ENCODE measurements at places on chromosomes 16 and 17.

DNA sequence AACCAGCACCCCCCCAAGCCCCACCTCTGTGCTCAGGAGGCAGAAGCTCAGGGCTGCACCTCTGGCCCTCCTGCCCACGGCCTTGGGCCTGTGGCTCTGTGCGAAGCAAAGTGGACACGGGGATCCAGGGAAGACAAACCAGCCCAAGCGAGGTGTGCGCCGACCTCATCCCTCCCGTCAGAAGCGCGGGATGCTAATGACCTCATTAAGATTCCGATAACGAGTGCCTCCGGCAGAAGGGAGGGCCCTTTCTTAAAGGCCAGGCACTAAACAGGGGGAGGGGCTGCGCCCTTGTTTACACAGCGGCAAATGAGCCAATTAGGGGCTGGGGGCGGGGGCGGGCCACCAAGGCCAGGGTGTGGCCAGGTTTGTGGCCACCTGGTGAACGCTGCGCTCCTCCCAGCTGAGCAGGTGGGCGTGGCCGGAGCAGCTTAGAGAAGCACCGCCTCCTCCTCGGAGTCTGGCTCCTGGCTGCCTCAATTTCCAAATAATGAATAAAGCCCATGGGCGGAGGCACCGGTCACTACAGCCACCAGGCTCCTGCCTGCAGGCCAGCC, 3.2 kb downstream of the CBX4 start:
- DNase-seq = peak; percentile 75

DNA sequence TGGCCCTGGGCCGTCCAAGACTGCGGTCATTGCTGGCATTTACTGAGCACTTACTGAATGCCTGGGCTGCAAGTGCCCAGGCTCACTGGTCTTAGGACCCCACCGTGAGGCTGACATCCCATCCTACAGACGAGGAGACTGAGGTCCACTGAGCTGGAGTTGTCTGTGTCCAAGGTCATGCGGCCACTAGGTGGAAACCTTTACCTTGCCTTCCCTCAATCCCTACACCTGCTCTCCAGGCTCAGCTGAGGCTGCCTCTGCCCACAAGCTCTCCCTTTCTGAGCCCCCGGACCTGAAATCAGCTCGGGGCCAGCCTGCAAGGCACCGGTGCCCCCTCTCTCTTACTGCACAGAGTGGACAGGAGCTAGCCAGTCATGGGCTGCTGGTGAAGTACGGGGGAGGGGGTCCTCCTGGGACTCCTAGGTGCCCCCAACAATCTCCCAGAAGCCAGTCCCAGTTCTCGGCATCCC, 1.5 kb downstream of the CASKIN1 start:
- DNase-seq = peak; percentile 73

GRCh38 chr17:77645072-77646045, 313.1 kb upstream of the TNRC6C start:
- no peak for DNase-seq

DNA sequence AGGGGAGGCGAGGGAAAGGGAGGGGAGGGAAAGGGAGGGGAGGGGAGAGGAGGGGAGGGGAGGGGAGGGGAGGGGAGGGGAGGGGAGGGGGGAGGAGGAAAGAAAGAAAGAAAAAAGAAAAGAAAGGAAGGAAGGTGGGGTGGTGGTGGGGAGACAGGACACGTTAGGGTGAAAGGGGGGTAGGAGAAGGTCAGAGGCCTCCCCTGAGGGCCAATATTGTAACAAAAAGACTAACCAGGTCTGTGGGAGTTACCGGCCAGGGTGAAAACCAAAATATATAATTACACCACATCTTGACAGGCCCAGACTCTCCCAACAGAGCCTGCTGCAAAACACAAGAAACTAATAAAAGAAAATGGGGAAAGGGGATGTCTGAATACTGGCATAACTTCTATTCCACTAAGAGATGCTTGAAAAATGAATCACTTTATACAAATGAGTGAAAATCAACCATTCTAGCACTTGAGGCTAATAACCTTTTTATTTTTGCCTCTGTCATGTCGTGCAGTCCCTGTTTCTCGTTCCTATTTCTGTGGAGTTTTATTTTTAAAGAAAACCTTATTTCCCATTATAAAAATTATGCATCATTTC, 10.0 kb downstream of the WDR45B start:
- no peak for DNase-seq

- no peak for DNase-seq
These were observed 233.4 kb upstream of the HS3ST3A1 start for GRCh38 chr17:13835151-13835550.

DNA sequence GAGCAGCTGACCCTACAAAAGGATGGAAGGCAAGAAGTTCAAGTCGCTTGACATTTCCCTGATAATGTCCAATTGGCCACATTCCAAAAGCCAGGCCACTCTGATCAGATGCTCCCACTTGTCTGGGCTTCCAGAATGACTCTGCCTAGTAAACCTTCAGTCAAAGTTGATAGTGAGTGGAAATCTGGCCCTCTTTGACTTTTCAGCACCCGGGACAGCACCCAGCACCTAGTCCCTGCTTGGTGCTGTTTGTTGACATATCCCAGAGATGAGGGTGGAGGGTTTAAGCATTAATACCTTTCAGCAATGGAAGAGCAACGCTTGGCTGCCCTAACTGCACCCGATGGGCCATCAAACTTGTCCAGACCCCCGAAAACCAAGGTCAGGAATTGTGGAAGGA, 131.3 kb downstream of the AIPL1 start:
- peak; percentile 41 for DNase-seq

DNA sequence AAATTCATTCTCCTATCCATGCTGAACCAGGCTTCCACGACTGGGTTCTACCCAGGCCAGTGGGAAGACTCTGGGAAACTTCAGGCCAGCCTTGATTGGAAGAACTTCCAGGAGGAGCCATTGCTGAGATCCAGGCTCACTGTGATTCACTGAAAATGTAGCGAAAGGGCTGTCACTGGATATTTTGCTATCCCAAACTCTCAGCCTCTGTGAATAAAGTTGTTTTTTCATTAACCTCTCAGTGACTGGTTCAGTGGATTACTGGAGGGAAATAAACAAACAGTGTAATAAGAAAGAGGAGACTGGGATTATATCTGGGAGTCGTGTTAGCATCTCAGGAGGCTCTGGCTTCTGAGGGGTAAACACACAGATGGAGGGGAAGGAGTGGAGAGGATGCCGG, 3.1 kb downstream of the FOXL1 start:
- no peak for DNase-seq

DNA sequence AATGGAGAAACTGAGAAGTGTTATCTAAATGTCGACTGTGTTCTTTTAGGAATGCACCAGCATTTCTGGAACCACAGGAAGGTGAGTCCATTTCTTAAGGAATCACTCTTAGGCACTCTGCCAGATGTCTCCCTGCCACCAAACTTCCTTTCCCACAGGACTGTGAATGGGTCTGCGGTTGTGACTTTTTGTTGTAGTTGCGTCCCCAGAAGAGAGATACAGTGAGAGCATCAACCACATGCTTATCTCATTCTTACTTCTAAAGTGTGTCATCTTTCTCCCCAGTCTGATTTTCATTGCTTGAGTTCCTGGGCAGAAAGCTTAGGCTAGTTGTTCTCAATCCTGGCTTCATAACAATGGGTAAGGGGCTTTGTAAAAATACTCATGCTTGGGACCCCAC, 13.4 kb downstream of the ITPRIPL2 start:
- DNase-seq = no peak

- DNase-seq = no peak
These were observed 9.6 kb downstream of the CYLD start for GRCh38 chr16:50751528-50751927.

DNA sequence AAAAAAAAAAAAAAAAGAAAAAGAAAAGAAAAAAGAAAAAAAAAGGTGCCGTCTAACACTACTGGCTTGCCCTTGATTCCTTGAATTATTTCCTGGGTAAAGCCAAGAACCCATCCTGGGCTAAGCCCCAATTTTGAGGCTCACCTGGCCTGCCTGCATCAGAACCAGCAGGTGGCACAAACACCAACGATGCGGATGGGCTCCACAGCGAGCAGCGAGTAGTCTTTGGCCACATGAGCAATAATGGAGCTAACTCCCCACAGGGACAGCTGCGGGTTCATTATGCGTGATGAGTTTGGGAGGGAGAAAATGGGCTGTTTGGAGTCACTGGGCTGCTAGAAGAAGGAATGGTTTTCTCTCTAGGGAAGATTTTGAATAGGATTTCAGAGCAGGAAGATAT, 91.1 kb downstream of the ASIC2 start:
- peak; percentile 9 for DNase-seq

DNA sequence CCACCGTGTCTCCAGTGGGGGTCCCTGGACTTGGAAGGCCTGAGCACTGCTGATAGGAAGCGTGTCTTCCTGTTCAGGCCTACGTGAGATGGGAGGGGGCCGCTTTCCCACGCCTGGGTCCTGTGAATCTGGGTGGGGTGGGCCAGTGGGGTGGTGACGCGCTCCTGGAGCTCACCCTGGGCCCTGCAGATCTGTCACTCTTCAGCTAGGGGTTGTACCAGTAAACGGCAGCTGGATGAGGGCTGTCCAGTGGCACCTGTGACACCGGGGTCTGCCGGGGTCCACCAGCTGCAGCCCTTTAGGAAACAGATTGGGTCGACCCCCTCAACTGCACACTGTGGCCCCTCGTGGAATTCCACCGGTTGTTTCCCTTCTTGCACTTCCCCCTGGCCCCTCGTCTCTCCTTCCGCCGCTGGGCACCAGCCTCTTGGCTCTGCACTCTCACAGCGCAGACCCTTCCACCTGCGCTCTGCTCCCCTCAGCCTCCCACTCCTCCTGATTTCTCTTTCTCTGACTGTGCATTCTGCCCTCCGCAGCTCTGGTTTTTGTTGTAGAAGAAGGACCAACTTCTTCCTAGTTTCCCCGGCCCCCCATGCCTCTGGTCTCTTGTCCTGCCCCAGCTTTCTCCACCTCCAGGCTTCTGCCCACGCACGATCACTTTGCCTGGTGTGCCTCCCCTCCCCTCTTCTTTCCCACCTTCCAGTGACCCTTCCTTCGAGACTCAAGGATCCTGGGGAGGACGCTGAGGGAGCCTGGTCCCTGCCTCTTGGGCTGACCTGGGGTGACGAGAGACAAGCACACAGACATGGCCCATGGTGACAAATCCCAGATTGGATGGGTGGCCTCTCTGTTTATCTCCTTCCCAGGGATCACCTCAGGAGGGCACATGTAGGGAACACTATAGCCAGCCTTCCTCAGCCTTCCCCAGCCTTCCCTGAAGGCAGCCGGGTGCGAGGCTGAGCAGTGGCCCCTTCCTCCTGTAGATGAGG, 4.8 kb downstream of the MRC2 start:
- DNase-seq = no peak

DNA sequence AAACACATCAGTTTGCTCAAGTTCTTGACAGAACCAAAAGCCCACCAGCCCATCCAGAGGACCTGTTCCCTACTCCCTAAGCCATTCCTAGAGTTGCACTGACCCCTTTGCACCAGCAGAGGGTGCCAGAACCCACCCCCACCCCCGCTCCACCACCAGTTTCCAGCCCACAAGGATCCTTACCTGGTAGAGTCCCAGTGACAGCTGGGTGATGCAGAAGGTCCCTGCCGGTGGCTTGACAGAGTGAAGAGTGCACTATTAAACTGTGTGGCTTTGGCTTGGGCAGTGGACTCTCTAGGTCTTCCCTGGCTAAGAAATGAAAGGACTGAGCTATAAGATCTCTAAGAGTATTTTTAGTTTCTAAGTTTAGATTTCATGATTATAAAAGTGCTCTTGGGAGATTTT, 73.3 kb upstream of the MTMR4 start:
- DNase-seq = peak; percentile 74

DNA sequence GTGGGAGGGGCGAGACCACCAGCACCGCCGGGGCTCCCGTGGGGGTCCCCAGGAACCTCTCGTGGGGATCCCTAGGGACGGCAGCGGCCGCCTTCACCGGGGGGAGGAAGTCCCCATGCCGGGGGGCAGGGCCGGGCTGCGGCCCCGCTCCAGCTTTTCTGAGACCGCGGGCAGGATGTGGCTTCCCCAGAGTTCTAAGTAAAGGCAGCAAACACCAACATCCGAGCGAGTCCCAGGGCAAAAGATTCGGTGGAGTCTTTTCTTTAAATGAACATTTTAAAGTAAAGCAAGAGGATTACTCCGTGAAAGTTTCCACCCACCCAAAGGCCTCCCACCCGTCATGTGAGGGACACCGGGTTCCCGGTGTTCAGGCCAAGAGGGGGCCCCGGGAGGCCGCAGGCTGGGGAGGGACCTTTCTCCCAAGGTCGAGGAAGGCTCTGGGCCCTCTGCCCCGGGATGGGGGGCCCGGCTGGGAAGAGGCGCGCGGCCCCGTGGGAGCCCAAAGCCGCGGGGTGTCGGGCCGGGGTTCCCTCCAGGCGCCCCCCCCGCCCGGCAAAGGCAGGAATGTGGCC, 137.2 kb upstream of the RPH3AL start:
- DNase-seq = no peak

- DNase-seq = no peak
These were observed 536.0 kb upstream of the C16orf82 start for GRCh38 chr16:26530584-26531289.

GRCh38 chr17:4020096-4020495, 55.9 kb upstream of the ATP2A3 start:
- DNase-seq = no peak

DNA sequence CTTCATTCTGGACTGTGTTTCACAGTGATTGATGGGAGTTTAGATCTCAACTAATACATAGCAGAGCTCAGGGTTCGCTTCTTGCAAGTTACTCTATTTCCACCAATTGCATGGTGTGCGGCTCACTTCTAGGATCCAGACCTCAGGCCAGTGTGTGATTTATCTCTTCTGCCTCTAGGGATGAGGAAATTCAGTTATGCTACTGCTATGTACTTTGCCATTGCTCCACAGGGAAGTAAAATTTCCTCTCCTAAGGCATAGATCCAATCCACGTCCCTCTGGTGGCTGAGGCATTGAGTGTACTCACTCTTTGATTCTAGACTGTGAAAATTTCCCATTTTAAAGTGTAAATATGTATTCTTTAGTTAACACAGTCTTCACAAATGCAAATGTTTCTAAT, 214.1 kb downstream of the HS3ST3B1 start:
- no peak for DNase-seq

DNA sequence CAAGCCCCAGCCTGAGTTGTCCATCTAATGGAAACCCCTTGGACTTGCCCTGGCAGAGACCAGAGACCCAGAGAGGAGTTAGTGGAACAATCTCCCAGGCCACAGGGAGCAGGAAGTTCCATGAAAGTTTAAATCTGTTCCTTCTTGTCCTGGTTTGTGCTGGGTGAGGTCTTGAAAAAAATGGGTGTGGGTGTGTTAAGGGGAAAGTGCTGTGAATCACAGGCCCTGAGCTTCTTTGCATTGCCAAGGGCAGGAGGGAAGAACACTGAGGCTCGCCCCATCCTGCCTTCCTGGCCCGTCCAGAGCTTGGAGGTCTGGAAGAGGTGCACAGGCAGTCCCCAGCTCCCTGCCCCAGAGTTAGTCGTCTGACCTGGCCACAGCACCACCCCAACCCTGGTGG, 2.3 kb downstream of the ADORA2B start:
- no peak for DNase-seq

GRCh38 chr16:65066651-65067050, 55.2 kb downstream of the CDH11 start:
- no peak for DNase-seq

Data from Caco-2 (cell line).